Effector CD4-positive, alpha-beta T cell (primary cell): ENCODE measurements at places on chromosomes 7 and 10.

GRCh38 chr7:148729984-148730733 is 31.5 kb downstream of the CUL1 start:
- no peak for DNase-seq

GRCh38 chr10:34198953-34199352 is 616.1 kb downstream of the PARD3 start:
- DNase-seq = no peak

DNA sequence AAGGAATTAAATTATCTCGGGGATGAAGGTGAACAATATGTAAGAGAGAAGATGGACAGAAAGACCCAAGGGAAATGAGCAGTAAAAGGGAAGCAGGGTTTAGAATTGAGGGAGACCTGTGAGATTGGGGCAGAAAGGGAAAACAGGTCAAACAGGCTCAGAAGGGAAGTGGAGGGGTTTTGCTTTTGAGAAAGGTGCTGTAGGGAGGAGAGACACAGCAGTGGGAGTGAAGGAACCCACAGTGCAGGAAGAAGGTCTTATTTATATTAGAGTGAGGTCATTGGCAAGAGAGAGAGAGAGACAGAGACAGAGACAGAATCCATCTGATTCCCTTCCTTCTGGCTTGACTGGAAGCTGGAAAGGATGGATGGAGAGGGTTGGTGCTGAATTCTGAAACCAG is 3.5 kb upstream of the TCAF1 start:
- no peak for DNase-seq

GRCh38 chr10:46285300-46285699 is 1.5 kb upstream of the ANTXRL start:
- no peak for DNase-seq

DNA sequence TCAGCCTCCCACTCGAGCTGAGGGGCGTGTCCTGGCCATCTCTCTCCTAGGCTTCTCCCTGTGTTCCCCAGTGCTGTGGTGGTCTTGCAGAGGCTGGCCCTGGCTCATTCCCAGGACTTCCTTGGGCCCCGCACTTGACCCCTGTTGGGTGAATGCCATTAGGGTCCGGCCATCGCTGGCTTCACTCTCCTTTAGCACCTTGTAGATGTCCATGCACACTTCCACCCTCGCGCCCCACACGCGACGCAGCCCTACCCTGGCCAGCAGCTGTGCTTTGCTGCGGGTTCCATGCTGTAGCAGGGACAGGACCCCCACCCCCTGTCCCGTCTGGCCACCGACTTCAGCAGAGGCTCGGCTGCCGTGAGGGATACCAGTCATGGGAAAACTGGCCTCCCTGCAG is 46.3 kb downstream of the PITRM1 start:
- no peak for DNase-seq

DNA sequence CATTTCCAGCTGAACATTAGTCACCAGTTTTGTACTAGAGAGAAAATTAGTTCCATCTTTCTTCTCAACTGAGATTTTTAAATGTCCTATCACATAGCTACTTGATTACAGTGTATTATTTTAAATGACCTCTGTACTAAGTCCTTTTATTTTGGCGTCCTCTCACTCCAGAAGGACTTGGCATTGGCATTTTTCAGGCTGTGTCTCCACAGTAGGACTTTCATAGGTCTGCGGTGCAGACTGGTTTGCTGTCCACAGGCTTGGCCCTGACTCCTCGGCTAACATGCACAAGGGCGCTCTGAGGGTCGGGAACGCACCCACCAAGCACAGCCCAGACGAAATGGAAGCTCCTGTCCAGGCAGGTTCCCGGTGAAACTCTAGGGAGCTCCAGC is 6.5 kb downstream of the PTPRE start:
- DNase-seq = no peak

DNA sequence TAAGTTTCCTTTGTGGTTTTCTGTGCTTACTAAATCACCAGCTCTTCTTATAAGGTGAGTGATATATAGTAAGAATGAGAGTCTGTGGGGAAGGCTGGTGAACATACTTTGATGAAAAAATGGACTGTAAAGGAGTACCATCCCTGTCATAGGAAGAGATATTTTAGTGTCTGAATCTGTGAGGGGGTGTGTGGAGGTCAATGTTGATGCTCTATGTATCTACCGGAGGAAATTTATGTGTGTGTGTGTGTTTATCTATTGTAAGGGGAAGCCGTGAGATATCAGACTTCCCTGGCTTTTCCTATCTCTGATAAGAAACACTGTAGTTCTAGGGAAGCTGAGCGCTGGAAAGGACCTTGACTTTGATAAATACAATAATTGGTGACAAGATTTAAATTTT is 179.0 kb downstream of the PCDH15 start:
- DNase-seq = no peak

DNA sequence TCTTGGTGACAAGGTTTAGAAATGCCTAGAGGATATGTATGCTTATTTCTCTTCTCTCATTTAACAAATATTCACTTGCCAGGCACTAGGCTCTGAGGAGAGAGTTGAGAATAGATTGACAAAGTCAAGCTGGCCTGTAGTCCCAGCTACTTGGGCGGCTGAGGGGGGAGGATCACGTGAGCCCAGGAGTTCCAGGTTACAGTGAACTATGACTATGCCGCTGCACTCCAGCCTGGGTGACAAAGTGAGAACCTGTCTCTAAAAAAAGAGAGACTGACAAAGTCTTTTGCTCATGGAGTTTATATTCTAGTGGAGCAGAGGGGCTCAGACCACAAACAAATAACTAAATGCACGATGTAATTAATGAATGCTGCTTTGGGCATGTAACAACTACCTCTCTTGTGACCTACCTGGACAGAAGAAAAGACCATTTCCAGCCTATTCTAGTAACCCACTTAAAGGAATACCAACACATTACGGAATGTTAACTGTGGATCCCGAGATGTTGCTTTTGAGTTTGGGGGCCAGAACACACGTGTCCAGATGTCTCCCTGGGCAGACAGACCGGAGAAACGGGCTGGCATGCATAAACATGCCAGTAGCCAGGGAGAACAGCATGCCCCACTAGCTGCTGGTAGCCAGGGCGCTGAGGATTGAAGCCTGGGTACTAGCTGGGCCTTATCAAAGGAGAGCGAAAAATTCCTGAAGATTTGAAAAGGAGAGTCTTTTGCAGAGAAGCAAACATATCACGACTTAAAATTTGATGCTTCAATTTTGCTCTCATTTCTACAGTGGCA is 2.6 kb upstream of the BMPR1A start:
- no peak for DNase-seq

- no peak for DNase-seq
These were observed 975.2 kb upstream of the GHITM start for GRCh38 chr10:83164156-83164555.

- DNase-seq = no peak
These were observed 4.0 kb upstream of the NKX2-3 start for GRCh38 chr10:99528494-99529441.

DNA sequence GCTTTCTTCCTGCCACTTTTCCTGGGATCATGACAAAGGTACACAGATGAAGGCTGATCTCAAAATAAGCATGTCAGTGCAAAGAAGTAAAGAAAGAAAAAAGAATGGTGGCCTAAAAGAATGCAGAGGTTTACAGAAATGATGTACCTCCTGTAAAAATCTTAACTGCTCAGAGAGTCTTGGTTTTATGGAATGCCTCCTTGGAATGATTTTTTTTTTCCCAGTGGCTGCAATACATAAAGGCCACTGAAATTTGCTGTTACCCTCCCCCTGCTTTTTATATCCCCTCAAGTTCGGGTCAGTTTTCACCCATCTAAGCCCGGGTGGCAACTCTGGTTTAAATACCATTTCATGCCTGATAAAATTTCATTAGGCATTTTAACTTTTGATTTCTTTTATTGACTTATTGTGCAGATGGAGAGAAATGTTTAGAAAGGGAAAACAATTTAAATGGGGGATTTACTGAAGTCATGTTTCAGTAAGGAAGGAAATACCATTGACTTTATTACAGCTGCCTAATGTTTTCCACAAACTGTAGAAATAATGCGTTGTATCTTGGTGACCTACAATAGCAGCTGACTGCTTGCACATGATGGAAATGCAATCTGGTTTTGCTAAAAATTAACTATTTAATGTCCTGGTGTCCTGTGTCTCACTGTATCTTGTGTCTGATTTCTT is 102.5 kb downstream of the SAMD9 start:
- DNase-seq = no peak

DNA sequence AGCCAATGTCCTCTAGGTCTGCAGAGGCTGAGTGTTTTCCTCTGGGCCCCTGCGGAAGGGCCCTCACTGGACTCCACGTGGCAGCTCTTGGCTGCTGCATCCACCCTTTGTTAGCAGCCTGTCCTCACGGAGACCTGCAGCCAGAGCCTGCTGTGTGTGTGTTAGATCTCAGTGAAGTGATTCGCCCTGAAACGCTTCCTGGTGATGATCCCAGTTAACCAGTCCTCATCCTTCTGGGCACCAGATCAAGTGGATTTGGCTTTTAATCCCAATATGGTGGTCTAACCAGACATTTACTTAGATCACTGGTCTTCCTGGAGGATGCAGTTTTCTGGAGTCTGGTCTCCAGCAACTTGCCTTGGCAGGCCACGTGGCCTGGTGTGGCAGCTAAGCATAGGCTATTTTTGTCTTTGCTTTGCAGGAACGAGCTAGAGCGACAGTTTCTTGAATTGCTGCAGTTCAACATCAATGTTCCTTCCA is 39.5 kb upstream of the GJD4 start:
- DNase-seq = no peak

- DNase-seq = no peak
These were observed 62.0 kb downstream of the SKIDA1 start for GRCh38 chr10:21463436-21463835.

- DNase-seq = no peak
These were observed 139.5 kb downstream of the PFKFB3 start for GRCh38 chr10:6342096-6342685.

DNA sequence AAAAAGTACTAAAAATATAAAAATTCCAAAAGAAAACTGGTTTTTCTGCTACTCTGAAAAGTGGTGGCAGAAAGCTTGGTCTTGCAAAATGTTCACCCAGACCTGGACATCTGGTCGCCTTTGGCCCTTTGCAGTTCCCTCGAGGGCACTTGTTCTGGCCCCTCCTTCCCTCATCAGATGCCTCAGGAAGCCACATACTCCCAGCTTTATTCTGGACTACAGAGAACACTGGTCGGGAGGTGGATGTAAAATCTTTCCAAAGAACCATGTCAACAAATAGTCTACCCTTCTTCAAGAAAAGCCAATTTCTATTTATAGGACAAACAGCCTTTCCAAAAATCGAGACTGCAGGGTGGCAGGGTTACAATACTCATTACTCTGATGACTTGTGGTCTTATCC is 726.1 kb downstream of the TNS3 start:
- no peak for DNase-seq

GRCh38 chr7:82264783-82265305 is 178.7 kb downstream of the CACNA2D1 start:
- no peak for DNase-seq

- no peak for DNase-seq
These were observed 8.6 kb downstream of the RAPGEF5 start for GRCh38 chr7:22348379-22348778.

- DNase-seq = no peak
These were observed 584.2 kb upstream of the MBL2 start for GRCh38 chr10:53356616-53357349.

GRCh38 chr10:86363833-86364490 is 2.6 kb downstream of the GRID1 start:
- DNase-seq = no peak

DNA sequence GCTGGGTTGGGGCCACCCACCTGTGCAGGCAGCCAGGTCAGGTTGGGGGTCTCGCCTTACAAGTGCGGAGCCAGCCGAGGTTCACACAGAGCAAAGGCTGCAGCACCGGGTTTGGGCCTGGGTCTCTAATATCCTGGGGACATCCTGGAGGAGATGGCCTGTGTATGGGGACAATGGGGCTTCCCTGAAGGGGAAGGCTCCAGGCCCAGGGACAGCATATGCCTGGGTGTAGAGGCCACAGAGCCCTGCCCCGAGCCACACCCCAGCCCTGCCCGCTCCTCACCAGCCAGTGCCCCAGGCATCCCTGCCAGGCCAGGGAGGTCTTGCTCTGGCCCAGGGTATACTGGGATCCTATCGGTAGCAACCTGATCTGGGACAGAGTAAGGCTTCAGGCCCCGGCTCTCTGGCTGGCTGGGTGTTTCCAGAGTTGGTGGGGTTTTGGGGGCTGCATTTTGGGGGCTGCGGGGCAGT is 9.1 kb downstream of the TTYH3 start:
- no peak for DNase-seq

DNA sequence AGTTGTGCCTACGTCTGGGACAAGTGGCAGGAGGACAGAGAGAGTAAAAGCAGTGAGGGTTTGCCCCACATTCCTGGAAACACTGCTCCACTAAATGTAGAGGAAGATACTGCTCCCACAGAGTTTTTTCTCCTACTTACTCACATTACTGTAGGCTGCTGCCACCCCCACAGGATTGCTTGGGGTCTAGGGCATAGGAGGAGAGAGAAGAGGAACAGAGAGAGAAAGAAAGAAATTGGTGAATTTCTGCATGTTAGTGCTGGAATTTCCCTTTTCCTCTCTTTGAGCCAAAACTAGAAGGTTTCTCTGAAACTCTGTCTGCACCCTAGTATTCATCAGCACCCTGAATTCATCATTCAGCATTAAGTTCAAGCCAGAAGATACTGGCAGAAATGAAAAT is 397.9 kb downstream of the INHBA start:
- DNase-seq = no peak

DNA sequence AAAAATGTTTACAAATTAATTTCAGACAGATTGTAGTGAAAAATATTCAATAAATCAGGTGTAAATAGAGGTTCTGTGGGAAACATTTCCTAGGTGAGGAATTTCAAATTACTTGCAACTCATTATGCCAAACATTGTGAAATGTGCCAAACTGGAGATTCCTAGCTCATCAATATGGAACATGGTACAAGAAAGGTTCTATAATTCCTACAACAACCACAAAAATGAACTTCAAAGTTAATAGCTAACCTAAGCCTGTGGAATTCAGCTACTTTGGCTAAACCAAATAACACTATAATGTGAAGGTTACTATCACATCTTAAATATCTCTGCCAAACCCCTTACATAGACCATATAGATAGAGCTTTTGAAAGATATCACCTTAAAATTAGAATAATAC is 223.3 kb upstream of the HGF start:
- DNase-seq = no peak

DNA sequence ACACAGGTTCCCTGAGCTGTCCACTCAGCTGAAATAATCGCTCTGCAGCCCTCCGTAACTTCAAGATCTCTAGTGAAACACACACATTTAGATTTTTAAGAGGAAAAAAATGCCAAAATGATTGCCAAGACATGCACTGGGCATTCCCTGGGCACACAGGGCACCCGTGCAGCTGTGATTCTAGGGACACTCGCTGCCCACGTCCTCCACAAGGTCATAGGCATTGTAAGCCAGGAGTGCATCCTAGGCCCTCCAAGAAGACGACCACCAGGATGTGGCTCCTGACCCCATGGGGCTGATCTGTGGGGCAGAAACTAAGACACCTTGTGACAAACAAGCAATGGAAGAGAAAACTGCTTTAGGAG is 563.3 kb downstream of the PTPRN2 start:
- no peak for DNase-seq

- DNase-seq = no peak
These were observed 202.7 kb downstream of the TAX1BP1 start for GRCh38 chr7:27942711-27943110.

DNA sequence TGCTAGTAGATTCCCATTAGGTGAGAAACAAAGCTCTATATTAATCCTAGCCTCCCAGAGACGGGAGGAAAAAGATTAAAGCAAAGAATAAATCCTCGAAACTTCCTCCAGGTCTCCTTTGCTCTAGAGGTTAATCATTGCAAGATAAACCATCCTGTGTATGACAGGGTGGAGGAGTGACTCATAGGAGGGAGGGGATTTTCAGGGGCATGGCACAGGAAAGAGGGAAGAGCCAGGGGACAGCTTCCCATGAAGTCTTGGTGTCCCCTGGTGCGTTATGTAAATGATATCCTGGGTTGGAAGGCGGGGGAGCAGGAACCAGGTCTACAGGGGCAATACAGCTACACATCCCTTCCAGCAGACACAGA is 780 bp downstream of the CYP3A5 start:
- DNase-seq = no peak
